ENCODE measurements at places on chromosomes 6 and 20.

- peak; percentile 67 for DNase-seq
These were observed 1.5 kb upstream of the MSH5 start for GRCh38 chr6:31737991-31738979.

GRCh38 chr6:143711714-143712113 is 33.9 kb downstream of the PHACTR2 start:
- DNase-seq = no peak

DNA sequence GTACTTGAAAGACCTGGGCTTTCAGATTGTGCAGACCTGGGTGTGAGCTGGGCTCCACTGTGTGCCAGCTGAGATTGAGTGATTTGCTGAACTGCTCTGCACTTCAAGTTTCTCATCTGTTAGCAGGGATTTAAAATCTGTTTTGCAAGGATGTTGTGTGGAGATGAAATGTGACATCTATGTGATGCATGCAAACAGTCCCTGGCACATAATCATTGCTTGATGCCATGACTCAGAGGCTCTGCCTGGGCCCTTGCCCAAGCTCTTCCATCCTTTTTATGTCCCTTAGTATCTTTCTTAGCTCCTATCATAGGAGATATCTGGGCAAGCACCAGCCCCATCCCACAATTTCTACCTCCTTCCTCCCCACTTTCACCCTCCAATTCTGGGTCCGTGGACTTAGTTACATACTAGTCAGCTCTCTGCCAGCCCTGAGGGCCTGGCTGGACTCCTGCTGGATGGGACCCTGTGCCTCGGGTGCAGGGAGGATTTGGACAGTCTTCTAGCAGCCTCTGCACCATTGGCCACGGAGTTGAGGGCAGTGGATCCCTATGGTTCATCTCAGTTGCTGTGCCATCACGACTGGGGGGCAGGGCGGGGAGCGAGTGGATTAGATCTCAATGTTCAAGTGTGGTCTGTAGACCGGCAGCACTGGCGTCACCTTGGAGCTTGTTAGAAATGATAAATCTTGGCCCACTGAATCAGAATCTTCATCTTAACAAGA is 103.6 kb downstream of the MAP3K7 start:
- DNase-seq = no peak

- DNase-seq = no peak
These were observed 24.9 kb upstream of the PLN start for GRCh38 chr6:118523216-118523615.

GRCh38 chr6:167747645-167748044 is 79.1 kb upstream of the AFDN start:
- DNase-seq = no peak

All from tongue (tissue), 3 donors.